ENCODE measurements at places on chromosomes 16 and 17.
A peak's percentile ranks its signal among the peaks of the same experiment; 100 is the strongest.

DNA sequence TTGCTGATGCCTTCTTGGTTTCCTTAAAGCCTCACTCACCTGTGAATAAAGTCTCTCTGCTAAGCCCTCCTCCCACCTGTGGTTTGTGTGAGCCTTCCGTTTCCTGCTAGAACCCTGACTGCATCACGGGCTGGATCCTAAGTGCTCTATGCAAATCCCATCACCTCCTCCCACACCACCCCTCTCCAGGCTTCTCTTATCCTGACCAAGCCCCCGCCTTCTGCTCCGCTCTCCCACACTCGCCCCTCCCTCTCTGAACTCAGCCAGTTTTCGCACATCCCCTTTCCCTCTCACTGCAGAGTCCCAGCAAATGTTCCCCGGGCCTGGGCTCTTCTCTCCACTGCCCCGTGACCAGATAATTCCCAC, 51.8 kb downstream of the PIMREG start:
- no peak overlapping the region for H3K4me3 ChIP-seq
- H3K27me3 ChIP-seq = no peaks in the 10 kb centered on the region
- DNase-seq = no peak
- peaks cover 4% of the 10 kb centered on the region for H3K4me1 ChIP-seq
- H3K27ac ChIP-seq = no peak overlapping the region

DNA sequence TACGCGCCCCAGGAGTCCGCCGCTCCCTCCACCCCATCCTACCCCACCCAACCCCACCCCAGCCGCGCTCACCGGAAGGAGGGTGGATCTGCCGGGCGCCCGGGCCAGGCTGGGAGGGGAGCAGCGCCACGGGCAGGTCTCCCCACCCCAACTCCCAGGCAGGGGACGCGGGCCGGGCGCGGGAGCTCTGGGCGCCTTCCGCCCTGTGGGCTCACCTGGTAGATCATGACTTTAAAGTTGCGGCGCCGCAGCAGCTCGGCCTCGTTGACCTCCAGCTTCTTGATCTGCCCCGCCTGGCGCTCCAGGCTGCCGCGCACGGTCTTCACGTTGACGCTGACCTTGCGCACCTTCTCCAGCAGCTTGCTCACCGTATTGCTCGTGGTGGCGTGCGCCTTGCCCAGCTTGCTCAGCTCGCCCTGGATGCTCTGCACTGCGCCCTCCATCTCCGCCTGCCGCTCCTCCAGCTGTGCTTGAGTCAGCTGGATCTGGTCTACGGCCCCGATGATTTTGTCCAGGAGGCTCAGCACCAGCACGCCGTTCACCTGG, 571 bp downstream of the CAVIN1 start:
- peak overlapping the region; percentile 93 for H3K4me3 ChIP-seq
- H3K27me3 ChIP-seq = no peaks in the 10 kb centered on the region
- DNase-seq = no peak
- no peaks in the 10 kb centered on the region for H3K36me3 ChIP-seq
- H3K4me1 ChIP-seq = peaks cover 53% of the 10 kb centered on the region

GRCh38 chr16:48865520-48865919, 255.5 kb upstream of the N4BP1 start:
- H3K27me3 ChIP-seq = no peaks in the 10 kb centered on the region
- H3K4me1 ChIP-seq = no peaks in the 10 kb centered on the region
- no peak overlapping the region for H3K27ac ChIP-seq
- H3K36me3 ChIP-seq = no peaks in the 10 kb centered on the region
- no peak overlapping the region for H3K4me3 ChIP-seq

GRCh38 chr17:50055055-50055425, 870 bp upstream of the ITGA3 start:
- H3K27ac ChIP-seq = peak overlapping the region; percentile 84
- H3K36me3 ChIP-seq = no peaks in the 10 kb centered on the region
- H3K27me3 ChIP-seq = no peaks in the 10 kb centered on the region

DNA sequence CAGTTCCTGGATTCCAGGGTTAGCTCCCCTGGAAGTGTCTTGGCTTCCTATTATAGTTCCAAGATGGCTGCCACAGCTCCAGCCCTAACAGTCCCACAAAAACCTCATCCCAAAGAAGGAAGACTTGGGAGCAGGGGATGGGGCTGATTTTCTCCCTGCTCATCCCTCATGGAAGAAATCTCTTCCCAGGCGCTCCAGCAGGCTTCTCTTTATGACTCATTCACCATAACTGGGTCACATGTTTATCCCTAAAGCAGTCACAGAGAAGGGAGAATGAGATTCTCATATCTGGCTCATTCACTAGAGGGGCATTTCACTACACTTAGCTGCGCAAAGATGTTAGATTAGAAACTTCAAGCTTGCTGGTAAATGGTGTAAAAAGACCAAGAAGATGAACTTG, 206.5 kb upstream of the IRX3 start:
- H3K4me3 ChIP-seq = no peak overlapping the region
- no peak overlapping the region for H3K27ac ChIP-seq
- no peak for DNase-seq
- H3K4me1 ChIP-seq = no peaks in the 10 kb centered on the region
- no peaks in the 10 kb centered on the region for H3K27me3 ChIP-seq
- no peaks in the 10 kb centered on the region for H3K36me3 ChIP-seq

GRCh38 chr17:50953831-50954601, 87.9 kb upstream of the TOB1 start:
- H3K36me3 ChIP-seq = no peaks in the 10 kb centered on the region
- no peak overlapping the region for H3K4me3 ChIP-seq
- H3K4me1 ChIP-seq = peaks cover 60% of the 10 kb centered on the region
- H3K27me3 ChIP-seq = no peaks in the 10 kb centered on the region
